Ovary (tissue), 10 donors: ENCODE measurements at places on chromosomes 6 and 20.

DNA sequence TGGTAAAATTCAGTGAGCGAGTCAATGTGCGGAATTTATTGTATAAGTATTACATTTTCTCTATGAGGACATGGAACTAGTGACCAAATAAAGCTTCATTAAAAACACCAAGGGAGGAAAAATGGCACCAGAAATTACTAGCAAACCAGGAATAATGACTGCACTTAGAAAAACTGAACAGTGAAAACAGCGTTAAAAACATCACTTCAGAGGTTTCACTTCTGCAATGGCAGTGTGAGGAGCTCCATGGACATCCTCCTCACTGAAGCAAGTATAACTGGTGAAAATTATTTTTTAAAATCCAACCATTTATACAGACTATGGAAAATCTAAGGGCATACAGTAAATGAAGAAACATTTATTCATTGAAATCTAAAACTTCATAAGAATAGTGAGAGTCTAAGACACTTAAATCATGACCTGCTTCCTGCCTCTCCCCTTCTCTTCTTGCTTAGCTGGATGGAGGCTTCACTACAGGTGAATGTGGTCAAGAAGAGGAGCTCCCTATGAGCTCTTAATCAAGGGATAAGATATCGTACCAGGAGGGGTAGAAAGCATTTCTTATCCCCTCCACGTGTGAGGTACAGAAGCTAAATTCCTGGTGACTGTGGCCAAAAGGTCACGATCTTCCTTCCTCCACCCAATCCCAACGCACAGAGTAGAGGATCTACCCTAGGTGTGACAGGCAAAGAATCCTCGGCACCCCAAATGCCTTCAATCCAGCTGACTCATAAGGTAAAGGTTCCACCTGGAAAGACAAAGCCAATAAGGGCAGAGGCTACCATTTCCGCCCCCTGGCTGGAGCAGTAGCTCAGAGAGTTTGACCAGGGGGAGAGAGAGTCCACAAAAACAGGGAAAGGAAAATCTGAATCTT lies 12.3 kb upstream of the ASF1A start:
- no peak for DNase-seq

DNA sequence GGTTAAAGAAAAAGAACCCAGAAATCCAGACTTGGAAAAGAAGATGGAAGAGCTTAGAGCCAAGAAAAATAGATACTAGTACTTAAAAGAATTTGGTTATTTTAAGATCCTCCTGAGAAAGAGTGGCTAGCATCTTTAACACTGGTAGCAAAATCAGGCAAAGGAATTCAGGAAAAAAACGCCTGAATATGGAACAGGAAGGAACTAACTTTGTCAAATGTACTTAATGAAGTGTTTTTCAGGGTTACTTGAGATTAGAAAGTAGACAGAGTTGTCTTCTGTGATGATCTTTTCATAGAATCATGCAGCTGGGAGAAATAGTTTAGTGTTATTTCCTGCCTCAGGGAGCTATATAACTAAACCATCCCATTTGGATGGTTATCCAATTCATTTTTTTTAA lies 50.8 kb upstream of the SASH1 start:
- DNase-seq, result no peak

- no peak for DNase-seq
Observed at GRCh38 chr6:10276660-10277287, 138.1 kb downstream of the TFAP2A start.

DNA sequence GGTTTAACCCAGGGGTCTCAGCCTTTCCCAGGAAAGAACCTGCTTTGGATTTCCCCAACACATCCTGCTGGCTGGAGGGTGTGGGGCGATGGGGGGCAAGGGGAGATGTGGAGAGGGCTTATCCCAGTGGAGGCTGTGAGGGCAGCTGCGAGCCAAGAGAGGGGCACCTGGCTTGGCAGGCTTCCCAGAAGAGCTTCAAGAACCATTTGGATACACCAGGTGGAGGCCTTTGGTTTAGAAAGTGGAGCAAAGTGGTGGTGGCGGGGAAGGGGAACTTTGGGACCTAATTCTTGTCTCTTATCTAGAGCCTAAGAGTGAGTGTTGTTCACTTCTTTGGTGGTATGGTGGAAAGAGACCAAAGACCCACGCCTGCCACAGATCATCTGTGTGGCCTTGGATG lies 12.4 kb downstream of the CD40 start:
- DNase-seq, result no peak

DNA sequence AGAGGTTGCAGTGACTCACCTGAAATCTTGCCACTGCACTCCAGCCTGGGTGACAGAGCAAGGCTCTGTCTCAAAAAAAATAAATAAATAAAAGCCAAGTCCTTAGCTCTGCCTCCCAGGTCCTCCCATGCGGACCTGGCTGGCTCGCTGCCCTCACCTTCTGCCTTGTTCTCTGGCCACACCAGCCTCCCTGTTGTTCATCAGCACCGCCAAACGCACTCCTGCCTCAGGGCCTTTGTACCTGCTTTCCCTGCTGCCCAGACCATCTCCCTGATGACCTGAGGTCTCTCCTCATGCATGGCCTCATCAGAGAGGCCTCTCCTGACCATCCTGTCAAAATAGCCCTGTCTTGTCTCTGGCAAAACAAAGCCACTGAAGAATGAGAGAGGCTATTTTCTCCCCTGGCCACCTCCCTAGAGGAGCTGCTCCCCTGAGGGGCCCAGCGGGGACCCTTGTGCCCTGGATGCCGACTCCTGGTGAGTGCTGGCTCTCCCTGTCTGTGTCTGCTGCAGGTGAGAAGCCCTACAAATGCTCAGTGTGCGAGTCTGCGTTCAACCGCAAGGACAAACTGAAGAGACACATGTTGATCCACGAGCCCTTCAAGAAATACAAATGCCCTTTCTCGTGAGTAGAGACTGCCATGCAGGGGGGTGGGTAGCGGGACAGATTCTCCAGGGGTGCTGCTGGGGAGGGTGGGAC lies 22.6 kb upstream of the CHMP4B start:
- DNase-seq, result no peak

DNA sequence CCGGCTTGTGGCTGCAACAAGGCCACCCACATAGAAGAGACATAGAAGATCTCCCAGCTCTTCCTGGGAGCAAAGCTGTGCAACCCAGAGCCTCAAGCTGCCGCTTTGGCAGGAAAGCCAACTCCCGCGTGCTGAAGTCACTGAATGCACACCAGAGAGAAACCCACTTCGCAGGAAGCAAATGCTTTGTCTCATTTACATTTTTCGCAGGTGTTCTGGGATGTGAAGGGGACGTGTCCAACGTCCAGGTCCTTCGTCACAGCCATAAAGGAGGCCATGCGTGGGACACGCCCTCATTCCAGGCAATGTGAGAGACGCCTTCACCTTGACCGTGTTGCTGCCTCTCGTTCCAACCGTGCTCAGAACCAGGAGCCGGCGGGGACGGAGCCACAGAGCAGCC lies 24.4 kb downstream of the KCNQ2 start:
- no peak for DNase-seq

DNA sequence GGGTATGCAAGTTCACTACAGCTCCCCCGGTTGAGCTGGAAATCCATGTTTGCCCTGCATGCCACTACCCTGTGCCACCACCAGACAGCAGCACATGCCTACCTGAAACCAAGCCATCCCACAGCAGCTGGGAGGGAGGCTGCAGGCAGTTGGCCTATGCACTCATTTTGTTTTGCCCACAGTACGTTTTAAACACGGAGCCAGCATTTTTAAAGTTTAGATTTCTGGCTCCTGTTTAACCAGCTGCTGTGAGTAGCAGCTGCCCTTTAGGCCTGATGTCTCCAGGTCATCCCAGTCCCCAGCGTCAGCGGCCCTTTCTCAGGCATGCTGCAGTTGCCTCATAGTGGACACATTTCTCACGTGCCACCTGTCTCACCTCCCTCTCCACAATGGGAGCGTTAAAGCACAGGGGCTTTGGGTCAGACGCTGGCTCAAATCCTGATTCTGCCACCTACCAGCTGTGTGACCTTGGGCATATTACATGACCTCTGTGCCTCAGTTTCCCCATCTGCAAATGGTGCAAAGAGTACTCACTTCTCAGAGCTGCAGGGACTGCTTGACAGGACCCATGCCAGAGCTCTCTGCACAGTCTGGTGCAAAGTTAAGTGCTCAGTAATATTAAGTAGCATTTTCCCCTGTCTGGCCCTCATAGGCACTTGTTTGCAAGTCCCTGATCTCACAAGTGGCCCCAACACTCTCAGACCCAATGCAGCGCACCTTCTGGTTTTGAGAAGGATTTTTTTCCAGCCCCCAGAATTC lies 8.2 kb upstream of the UBE2V1 start:
- peak; percentile 50 for DNase-seq

DNA sequence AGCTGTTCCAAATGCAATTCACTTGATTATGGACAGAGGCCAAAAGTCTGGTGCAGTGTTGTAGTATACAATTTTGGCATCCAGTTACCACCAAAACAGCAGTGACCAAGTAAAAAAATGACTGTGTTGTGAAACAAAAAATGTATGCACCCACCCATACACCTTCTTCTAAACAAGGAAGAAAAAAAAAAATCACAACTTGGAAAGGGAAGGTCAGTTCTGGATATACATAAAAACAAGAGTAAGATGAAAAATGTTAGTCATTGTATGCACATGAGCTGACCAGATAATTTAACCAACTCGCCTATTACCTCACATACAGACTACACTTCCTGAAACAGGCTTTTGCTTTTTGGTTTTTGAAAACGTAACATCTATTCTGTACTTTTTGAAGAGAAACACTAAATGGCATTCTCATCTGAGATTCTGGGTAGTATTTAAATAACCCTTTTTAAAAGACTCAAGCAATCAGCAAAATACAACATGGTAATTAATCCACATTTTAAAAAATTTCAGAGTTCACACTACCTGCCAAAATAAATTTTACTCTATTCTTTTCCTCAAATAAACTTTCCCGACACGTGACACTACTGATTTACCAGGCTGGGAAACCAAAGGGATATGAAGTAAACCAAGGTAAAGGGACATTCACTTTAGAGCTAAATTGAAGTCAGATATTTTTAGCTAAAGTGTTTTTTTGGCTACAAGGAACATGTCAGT lies 141.6 kb upstream of the SHLD1 start:
- DNase-seq, result no peak

- no peak for DNase-seq
Observed at GRCh38 chr6:119350952-119351372, 1.4 kb upstream of the MAN1A1 start.

- DNase-seq, result no peak
Observed at GRCh38 chr6:79009819-79010218, 68.2 kb downstream of the PHIP start.

DNA sequence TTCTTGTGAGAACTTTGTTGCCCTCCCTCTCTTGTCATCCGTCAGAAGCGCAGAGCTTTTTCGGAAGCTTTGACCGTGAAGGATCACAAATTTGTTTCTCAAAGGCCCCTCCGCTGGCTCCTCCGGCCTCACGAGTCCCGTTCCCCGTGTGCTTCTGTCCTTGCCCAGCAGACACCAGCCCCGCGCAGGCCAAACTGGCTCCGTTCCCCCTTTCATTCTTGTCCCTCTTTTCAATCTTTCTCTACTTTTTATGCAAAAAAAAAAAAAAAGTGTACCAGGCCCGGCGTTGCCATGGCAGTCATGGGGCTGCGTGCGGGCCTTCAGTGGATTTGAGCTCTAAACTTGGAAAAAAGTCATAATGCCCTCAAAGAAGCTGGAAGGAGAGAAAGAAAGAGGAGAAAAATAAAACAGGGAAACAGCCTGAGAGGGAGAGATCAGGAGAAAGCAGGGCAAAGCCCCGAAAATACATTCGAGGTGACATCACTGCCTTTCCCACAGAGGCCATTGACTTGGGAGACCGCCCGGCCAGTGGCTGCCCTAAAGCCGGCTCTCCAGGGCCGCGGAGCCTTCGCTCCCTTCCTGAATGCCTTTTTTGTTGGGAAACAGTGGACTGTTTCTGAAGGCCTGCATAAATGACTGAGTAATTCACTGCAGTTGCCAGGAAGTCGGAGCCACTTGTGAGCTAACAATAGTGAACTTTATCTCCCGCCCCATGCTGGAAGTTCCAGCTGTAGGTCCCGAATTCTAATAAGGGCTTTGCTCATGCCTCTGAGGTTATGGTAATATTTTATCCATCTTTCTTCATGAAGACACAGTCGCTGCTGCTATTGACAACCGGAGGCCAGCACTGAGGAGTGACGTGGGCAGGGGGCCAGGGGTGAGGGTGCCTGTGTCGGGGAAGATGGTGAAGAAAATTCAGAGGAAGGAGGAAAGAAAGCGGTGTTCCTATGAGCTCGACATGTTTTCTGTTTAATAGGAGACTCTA lies 670.9 kb downstream of the QKI start:
- DNase-seq, result no peak

DNA sequence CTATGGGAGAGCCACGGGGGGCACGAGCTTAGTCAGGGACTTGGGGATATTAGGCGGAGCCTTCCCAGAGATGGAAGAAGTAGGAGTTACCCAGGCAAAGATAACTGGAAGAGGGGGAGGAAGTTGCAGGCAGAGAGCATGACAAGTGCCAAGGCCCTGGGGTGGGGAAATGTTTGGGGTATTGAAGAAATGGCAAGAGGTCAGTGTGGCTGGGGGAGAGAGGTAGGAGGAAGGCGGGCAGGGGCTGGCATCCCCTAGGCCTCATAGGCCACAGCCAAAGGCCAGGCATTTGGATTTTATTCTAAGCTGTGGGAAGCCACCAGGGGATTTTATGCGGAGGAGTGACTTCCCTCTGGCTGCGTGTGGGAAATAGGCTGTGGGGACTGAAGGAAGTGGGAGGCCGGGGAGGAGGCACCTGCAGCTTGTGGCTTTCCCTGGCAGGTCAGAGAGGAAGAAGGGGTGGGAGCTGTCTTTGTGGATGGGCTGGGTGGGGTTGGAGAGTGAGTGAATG lies 22.7 kb downstream of the SNAI1 start:
- DNase-seq, result no peak

GRCh38 chr6:10565913-10566312 lies 44.8 kb downstream of the GCNT2 start:
- no peak for DNase-seq

GRCh38 chr20:43205699-43206098 lies 16.0 kb upstream of the PTPRT start:
- DNase-seq, result no peak

- DNase-seq, result no peak
Observed at GRCh38 chr6:15239616-15240364, 6.1 kb upstream of the JARID2 start.

GRCh38 chr6:90502866-90503407 lies 83.9 kb downstream of the MAP3K7 start:
- DNase-seq, result no peak

DNA sequence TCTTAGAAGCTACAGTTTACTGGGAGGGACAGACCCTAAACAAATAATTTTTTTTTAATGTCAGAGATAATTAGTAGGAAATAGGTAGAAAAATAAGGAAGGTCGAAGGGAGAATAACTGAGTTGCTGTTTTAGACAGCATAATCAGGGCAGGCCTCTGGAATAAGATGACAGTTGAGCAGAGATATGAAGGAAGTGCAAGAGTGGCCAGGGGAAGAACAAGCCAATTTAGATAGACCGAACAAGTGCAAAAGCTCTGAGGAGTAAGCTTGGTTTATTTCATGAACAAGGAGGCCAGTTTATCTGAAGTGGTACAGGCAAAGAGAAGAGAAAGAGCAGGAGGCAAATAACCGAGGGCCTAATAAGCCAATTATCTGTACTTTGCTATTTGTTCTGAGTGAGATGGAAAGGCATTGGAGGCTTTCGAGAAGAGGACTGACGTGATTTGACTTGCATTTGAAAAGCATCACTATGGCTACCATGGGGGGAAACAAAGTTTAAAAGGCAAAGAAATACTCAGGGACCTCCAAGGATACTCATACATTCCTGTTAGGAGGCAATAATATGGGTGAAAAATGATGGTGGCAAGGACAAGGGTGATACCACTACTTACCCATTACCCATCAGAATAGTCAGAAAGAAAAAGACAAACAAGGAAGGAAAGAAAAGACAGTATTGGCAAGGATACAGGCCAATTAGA lies 19.7 kb downstream of the PROCR start:
- DNase-seq, result no peak

GRCh38 chr20:13147071-13147963 lies 73.8 kb upstream of the ISM1 start:
- peak; percentile 10 for DNase-seq
